Thymus (tissue), 14 donors: ENCODE measurements at places on chromosomes 7 and 10.

- DNase-seq: peak; percentile 19
Measured at GRCh38 chr10:127945341-127945758, 38.4 kb downstream of the PTPRE start.

GRCh38 chr7:158526531-158526930 is 61.1 kb downstream of the PTPRN2 start:
- DNase-seq: no peak

- DNase-seq: no peak
Measured at GRCh38 chr7:99949645-99950228, 20.3 kb upstream of the GJC3 start.

DNA sequence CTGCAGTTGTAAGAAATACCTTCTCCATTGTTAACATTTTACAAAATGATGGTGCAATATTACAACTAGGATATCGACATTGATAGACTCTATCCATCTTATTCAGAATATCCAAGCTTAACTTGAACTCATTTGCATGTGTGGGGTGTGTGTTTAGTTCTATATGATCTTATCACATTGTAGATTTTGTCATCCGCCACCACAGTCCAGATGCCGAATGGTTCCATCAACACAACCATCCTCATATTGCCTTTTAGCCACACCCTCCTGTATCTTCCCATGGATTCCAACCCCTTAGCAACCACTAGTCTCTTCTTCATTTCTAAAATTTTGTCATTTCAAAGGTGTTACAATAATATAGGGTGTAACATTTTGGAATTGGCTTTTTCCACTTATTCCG is 452.9 kb upstream of the AKR1E2 start:
- DNase-seq: no peak

DNA sequence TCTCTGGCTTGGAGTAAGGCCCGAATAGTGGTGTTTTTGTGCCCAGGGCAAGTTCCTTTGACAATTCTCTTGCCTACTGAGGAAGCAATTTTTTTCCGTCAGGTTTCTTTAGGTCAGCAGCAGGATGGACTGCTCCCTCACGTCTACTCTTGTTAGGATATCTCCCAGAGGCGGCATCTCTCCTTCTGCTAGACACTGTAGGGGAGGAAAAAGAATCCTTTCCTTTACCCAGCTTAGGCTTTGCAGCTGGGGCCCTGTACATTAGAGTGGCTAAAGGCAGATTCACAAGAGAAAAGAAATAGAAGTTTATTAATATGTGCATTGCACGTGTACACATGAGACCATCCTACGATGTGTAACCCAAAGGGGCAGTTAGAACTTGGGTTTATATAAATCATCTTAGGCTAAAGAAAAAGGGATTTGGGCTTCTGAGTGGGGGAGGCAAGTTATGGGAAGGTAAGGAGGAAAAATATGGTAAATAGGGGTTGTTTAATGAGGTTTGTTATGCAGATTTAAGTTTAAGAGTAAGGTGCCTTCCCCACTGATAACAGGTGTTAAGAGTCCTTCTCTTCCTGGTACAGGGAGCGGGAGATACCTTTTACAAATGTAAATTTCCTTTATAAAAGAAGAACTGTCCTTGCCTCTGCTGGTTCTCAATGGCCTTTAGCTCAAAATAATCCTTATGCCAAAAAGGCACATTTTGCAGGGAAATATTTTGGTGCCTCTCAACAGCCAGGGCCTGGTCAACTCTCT is 156.4 kb downstream of the AOAH start:
- no peak for DNase-seq

GRCh38 chr10:70903262-70903921 is 15.0 kb upstream of the PCBD1 start:
- no peak for DNase-seq

DNA sequence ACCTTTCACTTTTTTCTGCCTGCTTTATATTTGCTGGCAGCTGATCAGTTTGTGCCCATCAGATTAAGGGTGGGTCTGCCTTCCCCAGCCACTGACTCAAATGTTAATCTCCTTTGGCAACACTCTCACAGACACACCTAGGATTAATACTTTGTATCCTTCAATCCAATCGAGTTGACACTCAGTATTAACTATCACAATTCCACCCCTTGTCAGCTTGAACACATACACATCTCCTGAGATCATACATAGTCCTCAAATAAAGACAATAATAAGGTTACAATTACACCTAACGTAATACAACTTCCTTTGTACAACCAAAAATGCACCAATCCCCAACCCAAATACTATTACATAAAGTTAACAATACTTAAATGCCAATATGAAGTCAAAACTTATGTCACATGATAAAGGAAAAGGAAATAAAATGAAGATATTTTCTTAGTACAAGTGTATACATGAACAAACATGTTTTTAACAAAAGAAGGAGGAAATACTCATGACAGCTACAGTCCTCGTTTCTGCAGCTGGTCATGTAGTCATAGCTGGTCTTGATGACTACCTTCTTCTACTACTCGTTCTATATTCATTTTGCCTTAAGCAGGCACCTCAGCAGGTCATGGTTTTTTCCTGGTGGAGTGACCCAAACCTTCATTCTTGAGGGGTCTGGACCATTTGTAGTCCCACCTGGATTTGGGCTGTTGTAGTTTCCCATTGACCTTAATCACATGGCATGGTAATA is 96.7 kb upstream of the CABCOCO1 start:
- DNase-seq: no peak

- DNase-seq: no peak
Measured at GRCh38 chr7:85160223-85160622, 26.6 kb downstream of the SEMA3D start.

DNA sequence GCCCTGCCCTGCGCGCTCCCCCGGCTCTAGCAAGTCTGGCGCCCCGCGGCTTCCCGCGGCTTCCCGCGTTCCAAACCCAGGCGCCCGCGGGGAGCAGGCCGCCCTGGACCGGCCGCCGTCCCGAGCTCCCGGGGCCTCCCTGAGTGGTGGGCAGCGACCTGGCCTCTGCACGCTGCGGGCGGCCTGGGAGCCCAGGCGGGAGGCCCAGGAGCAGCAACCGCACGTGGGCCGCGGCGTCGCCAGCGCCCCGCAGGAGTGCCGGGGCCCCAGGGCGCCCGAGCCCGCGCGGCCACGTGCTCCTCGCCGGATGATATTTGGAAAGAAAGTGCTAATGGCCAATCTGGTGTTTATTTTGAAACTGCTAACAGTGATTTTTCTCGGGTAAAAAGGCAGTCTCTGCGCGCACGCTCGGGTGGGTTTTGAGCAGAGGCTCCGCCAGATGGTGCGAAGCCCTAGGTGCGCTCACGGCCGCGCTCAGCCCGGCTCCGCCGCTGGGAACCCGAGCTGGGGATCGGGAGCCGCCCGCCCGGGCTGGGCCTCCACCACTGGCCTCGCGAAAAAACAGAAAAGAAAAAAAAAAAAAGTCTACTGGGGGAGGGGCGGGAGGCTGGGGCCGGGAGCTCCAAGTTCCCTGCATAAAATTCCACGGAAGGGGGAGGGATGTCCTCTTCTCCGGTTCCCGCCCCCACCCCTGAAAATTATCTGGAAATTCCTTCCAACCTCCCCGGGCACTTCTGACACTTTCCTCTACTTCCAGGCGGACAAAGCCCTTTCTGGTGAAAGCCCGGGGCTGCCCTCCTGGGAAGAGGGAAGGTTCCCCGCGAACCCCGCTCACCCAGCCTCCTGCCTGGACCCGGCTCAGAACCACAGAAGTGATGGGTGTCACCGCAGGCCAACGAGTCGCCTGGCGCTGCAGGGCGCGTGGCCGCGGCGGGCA is 4.3 kb downstream of the EBF3 start:
- no peak for DNase-seq

DNA sequence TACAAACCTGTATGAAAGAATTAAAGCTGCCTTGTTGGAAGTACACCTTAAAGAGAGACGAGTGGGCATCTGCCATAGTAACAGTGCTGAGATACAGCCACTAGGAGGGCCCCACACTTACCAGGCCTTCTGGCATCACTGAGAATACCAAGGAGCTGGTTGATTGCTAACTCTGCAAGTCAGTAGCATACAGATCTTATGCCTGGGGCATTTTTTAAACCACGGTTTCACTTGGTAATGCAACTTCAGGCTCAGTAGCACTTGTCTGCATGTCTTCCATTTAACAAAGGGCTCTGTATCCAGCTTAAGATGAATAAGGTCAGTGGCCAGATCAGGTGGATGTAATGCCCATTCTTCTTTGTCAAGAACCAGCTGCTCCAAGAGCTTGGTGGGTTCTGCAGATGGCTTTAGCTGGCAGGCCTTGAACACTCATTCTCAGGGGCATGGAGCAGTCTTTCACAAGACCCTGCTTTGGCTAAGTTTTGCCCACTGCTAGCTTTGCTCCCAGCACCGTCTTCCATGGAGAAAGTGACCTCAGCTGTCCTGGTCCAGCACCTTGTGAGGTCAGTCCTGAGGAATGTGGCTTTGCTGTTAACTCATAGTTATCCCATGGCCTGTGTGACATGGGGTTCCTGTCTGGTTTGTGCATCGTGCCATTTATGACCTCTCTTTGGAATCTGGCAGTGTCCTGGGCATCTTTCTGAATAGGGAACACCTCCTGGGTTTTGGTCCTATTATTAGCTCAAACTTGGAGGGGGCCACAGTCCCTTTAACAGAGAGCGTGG is 68.1 kb downstream of the BMPER start:
- DNase-seq: no peak
